ENCODE measurements at places on chromosomes 2 and 18.

- DNase-seq, result no peak
Observed at GRCh38 chr2:73174244-73174643, 28.1 kb upstream of the NOTO start.

DNA sequence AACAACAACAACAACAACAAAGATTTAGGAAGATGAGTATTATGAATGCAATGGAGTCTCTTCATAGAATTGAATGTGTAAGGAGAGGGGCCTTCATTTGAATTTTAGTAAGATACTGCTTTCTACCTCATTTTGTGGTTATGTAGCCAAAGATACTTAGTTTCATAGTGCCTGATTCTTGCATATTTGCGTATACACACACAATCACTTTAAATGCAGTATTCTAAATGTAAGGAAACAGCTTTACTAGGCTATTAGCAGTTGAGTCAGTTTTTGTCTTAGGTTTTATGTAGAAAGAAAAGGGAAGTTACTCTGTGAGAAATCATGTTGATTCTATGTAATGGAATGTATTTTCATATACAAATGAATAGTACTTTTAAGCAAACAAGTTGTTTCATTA lies 80.5 kb downstream of the HAUS1 start:
- no peak for DNase-seq

DNA sequence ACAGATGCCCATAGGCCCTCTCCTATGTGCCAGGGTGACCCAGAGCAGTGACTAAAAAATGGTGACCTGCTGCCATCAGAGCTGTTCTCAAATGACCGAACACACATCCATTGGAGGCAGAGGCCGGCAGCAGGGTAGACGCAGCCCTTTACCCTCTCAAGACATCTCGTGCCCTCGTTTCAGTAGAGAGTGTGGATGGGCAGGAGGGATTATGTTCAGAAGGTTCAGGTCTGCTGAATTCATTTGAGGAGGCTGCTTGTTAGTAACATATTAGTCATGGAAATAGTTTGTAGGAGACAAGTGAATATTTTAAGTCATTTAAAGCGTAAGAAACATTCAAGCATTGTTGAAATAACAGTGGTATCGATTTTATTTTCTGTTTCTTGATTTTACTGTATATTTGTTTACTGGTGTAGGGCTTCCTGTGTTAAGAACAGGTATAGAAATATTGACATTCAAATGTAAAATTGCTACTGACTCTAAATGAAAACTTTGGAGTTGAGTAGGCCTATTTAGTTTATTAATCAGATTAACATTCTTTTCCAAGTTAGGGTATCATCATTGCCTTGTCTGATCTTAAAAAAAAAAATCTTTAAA lies 82.6 kb downstream of the ZNF532 start:
- DNase-seq, result no peak

DNA sequence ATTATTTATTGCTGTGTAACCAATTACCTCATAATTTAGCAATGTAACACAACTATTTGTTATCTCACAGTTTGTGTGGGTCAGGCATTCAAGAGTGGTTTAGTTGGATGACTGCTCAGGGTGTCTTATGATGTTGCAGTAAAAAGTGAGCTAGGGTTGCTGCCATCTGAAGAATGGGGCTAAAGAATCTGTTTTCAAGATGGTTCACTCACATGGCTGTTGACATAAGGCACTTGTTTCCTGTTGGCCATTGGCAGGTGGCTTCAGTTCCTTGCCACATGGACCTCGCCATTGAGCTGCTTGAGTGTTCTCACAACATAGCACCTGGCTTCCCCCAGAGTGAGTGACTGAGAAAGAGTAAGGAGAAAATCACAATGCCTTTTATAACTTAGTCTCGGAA lies 123.2 kb downstream of the TMEM17 start:
- DNase-seq, result no peak

DNA sequence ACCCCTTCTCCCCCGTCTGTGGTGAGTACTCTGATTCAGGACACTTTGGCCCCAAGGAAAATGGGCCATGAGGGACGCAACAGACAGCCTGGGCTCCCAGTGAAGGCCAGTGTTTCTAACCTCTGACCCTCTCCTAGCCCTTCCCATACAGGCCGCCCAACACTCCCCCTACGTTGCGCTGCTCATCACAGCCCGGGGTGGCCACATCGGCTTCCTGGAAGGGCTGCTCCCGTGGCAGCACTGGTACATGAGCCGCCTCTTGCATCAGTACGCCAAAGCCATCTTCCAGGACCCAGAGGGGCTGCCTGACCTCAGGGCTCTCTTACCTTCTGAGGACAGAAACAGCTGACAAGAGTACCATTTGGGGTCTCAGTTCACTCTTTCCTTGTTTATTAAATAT lies 4.0 kb downstream of the PREB start:
- DNase-seq, result no peak

DNA sequence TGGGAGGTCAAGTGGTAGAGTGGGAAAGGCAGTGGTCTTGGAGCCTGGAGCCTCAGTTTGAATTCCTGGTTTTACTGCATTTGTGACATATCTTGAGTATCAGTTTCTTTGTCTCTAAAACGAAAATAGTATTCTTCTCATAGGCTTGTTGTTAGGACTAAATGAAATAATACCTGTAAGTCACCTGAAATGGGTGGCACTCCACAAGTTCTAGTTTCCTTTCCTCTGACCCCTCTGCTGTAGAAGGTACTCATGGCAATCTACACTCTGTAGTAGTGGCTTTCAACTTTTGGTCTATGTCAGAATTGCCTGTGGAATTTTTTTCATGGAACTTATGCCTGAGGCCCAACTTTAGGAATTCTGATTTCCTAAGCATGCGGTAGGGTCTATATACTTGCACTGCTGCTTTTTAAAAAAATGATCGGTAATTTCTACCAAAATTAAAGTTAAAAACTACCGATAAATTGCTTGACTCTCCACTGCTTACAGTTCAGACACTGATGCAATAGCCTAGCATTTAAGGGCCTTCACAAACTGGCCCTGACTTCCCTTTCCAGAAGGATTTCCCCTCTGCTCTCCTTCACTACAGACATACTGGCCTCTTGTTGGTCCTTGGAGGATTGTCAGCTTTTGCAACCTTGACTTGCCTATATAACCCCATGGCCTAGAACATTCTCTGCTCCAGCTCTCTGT lies 47.2 kb downstream of the PLEK start:
- no peak for DNase-seq

- DNase-seq, result no peak
Observed at GRCh38 chr2:85861650-85862049, 27.1 kb downstream of the ST3GAL5 start.

DNA sequence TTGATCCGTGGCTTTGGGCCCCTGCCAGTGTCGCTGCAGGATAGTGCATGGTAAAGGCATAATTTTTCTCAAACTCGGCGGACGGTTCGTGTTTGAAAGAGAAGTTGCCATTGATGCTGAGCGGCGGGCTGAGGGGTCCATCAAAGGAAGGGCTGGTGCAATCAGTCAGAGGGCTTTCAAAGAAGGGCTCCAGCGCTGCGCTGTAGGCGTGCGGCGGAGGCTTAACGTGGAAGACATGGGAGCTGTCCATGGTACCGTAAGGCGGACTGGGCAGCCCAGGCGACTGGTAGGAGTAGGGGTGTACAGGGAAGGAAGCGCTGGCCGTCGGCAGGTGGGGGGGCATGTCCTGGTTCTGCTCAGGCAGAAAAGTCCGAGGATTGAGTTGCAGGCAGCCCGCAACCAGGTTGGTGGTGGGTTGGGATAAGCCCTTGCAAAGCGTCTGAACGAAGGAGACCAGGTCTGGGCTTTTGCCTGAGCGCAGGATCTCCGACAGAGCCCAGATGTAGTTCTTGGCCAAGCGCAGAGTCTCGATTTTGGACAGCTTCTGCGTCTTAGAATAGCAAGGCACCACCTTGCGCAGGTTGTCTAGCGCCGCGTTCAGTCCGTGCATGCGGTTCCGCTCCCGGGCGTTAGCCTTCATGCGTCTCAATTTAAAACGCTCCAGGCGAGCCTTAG lies 2.3 kb downstream of the NEUROD1 start:
- DNase-seq, result peak; percentile 79
